Stimulated activated naive CD8-positive, alpha-beta T cell treated with anti-CD3 and anti-CD28 coated beads, Interleukin-15, Interleukin-2, amounts not matched to agents 100 U/mL and 50 U/mL, for 24 hours (primary cell): ENCODE measurements at places on chromosomes 7 and 10.

DNA sequence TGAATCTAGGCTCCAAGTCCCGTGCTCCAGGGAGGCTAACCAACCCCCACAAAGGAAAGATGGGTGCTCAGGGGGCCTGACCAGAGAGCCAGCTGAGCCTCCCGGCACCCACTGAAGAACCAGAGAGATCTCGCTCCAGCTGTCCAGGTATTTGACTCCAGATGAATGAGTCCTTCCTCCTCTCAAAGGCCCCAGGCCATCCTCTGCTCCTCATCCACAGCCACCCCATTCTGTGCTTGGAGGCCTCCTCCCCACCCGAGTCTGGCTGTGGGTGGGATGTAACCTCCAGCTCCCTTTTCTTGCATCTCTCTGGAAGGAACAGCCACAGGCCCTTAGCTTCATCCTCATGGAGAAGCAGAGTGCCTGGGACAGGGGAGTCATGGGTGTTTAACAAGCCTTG lies 44.6 kb downstream of the VSTM4 start:
- DNase-seq, result no peak

- DNase-seq, result no peak
Observed at GRCh38 chr7:29296421-29296820, 101.8 kb downstream of the CHN2 start.

GRCh38 chr10:17923728-17924127 lies 28.0 kb upstream of the SLC39A12 start:
- no peak for DNase-seq

DNA sequence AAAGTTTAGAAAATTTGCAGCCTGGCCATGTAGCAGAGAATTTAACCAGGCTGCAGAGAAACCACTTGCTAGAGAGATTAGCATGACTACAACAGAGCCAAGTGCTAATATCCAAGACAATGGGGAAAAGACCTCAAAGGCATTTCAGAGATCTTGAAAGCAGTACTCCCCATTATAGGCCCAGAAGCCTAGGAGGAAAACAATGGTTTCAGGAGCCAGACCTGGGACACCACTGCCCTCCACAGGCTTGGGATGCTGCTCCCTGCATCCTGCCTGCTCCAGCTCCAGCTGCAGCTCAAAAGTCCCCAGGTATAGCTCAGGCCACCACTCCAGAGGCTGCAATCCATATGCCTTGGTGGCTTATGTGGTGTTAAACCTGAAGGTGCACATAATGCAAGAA lies 101.5 kb upstream of the TMEM72 start:
- no peak for DNase-seq

- no peak for DNase-seq
Observed at GRCh38 chr7:98985406-98985805, 107.1 kb downstream of the TRRAP start.

DNA sequence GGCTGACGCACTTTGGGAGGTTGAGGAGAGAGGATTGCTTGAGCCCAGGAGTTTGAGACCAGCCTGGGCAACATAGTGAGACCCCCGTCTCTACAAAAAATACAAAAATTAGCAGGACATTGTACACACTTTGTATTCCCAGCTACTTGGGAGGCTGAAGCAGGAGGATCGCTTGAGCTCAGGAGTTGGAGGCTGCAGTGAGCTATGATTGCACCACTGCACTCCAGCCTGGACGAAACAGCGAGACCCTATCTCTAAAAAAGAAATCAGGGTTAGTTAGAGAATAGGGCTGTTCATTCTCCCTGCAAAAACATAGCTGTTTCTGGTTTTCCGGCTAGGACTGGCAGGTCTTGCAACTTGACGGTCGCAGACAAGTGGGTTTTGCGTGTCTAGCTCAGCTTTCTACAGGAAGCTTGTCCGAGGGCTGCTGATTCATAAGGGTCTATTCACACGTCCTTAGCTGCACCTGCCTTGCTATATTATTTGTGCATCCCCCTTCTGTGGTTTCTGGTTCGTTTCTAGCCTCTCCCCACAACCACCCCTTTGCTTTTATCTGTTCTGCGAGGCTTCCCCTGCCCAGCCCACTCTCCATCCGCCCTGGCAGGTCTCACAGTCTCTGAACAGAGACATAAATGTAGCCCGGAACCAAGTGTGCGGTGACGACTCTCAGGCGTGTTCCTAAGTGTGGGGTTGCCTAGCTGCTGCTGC lies 10.7 kb downstream of the AMZ1 start:
- DNase-seq, result peak; percentile 71

DNA sequence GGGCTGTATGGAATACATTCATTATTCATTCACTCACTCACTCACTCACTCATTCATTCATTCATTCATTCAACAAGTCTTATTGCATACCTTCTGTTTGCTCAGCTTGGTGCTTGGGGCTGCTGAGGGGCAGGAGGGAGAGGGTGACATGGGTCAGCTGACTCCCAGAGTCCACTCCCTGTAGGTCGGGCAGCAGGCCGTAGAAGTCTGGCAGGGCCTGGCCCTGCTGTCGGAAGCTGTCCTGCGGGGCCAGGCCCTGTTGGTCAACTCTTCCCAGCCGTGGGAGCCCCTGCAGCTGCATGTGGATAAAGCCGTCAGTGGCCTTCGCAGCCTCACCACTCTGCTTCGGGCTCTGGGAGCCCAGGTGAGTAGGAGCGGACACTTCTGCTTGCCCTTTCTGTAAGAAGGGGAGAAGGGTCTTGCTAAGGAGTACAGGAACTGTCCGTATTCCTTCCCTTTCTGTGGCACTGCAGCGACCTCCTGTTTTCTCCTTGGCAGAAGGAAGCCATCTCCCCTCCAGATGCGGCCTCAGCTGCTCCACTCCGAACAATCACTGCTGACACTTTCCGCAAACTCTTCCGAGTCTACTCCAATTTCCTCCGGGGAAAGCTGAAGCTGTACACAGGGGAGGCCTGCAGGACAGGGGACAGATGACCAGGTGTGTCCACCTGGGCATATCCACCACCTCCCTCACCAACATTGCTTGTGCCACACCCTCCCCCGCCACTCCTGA lies 2.4 kb downstream of the EPO start:
- DNase-seq, result no peak

DNA sequence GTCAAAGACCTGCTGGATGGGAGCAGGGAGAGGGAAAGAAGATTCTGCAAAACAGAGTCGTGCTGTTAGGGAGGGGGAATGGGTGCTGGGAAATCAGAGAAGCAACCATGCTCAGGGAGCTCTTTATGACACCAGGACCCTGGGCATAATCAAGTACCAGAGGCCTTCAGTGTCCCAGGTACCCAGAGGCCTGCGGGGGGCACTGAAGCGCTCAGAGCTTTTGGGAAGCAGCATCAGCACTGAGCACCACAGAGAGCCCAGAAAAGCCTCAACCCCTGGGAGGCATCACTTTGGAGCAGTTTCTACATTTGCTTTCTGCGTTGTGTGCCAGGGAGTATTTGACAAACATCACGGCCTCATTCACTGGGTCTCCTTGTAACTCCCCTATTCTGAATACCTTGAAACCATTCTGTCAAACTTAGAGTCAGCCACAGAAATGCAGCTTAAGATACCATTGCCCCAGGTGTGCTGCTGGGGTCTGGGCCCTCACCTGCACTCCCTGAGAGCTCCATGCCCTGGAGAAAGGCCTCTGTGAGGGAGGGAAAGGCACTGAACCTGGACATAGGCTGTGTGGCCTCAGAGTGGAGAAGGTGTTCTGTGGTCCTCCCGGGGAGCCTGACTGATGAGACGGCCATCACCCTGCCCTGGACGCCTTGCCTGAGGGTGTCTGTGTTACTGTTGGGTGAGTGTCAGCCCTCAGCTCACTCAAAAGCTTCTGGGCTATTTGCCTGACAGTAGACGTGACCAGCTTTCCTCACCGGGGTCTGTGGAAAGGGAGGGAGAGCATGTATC lies 37.1 kb downstream of the CXCL12 start:
- DNase-seq, result no peak

- DNase-seq, result no peak
Observed at GRCh38 chr10:86628311-86628710, 26.0 kb upstream of the OPN4 start.

GRCh38 chr7:93620057-93620456 lies 45.5 kb upstream of the CALCR start:
- DNase-seq, result no peak

GRCh38 chr10:28891058-28891713 lies 213.9 kb downstream of the BAMBI start:
- no peak for DNase-seq

GRCh38 chr7:136692221-136692620 lies 176.2 kb upstream of the CHRM2 start:
- DNase-seq, result no peak

DNA sequence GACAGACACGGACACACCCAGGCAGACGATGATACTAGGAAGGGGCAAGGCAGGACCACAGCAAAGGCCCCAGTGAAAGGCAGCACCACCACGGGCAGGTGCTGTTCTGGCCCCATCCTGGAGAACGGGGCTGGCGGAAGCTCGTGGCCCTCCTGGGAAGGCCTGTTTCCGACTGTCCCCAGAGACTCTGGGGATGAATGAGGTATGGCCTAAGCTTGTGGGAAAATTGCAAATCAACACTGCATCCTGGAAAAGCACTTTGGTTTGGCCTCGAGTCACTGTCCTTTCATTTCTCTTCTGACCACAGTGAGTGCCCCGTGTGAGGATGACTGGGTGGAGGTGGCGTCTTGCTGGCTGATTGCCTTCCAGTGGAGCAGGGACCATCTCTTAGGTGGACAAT lies 81.6 kb upstream of the ANLN start:
- no peak for DNase-seq

DNA sequence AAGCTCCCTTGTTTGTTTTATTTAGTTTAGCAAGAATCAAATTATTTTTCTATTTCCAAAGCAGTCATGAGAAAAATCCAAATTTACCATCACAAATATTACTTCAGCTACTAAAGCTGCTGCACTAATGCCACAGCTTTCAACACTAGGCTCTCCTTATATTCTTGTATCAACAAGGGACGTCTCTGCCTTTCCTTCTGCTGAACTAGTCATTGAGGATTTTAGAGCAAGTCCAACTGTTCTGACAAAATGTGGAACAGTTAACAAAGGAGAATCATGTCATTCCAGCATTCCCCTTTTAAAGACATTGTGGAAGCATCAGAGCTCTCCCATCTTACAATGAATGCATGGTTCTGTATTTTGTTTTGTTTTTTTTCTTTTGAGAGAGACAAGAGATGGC lies 28.6 kb downstream of the FAM13C start:
- no peak for DNase-seq
